ENCODE measurements at places on chromosomes 1 and 21.

GRCh38 chr21:17930093-17930492 lies 110.9 kb upstream of the C21orf91 start:
- DNase-seq = no peak

- DNase-seq = no peak
These were observed 580 bp downstream of the DVL1 start for GRCh38 chr1:1348420-1349255.

- DNase-seq = no peak
These were observed 37.4 kb downstream of the PRDM2 start for GRCh38 chr1:13737398-13737797.

DNA sequence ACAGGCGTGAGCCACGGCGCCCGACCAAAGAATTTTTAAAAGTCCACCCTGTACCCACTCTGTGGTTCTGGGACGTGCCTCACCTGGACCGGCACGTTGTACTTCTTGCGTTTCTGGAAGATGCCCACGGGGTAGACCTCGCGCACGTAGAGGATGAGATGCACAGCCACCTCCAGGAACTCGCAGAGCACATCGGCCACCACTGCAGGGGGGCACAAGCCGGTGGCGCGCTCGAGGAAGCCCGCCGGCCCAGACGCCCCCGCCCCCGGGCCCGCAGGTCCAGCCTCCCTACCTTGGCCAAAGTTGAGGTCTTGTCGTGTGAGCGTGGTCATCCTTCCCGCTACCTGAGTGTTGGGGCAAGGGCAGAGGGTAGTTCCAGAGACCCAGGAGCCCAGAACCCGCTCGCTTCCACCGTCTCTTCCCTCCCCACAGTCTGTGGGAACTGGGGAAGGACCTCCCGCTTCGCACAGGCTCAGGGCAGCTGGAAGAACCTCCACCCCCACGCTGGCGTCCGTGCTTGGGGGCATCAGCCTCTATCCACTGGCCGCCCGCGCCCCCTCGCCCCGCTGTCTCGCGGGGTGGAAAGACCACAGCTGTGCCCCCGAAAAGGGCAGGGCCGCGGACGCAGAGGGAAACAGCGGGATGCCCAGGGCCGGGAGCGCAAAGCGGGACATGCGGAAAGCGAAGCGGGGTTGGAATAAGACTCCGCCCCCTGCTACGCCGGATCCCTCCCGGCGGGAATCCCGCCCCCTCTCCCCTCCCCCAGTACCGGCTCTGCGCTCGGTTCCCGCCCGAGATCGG lies 478 bp downstream of the MAD2L2 start:
- no peak for DNase-seq

DNA sequence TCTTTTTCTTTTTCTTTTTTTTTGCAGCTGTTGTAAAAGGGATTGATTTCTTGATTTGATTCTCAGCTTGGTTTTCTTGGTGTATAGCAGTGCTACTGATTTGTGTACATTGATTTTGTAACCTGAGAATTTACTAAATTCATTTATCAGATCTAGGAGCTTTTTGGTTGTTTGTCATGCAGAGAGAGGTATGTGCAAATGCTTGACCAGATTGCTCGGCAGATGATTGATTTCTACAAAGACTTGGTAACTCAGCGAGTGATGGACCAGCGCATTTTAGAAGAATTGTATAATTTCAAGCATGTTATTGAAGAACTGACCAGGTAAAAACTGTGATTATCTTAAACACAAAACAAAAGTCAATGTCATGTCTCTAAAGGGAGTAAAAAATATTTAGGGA lies 27.9 kb downstream of the AXDND1 start:
- no peak for DNase-seq

DNA sequence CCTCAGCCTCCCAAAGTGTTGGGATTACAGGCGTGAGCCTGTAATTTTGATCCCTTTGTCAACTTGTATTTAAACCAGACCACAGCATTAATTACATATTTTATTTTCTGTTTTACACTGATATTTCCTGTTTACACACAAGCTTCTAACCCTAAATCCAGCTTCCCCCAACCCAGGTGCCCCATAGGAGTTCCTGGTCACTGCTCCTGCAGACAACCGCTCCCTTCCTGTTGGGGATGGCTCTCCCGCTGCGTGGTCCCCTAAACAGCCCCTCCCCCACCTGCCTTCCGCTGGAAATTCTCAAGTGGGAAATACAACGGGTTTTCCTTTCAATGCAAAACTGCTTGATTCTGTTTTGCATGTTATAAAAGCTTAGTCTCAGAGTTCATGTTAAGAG lies 3.7 kb downstream of the CSTB start:
- DNase-seq = no peak

DNA sequence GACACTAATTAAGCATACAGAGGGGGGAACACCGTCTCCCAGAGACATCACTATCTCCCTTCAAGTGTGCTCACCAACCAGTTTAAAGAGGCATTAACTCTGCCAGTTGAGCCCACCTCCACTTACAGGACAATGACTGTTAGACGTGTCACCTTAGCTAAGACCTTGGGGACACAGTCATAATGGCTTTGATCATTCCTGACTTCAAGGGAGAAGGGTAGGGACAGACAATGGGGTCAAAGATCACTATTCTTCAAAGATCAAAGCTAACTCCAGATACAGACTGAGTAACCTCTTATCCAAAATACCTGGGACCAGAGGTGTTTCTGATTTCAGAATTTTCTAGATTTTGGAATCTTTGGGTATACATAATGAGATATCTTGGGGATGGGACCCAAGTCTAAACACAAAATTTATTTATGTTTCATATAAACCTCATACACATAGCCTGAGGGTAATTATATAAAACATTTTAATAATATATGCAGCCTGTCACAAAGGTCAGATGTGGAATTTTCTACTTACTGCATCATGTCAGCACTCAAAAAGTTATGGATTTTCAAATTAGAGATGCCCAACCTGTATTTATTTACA lies 246.1 kb downstream of the SLC45A1 start:
- no peak for DNase-seq

- DNase-seq = no peak
These were observed 94.5 kb downstream of the FNBP1L start for GRCh38 chr1:93542398-93542797.

- DNase-seq = no peak
These were observed 7.8 kb downstream of the ERI3 start for GRCh38 chr1:44347280-44347679.

DNA sequence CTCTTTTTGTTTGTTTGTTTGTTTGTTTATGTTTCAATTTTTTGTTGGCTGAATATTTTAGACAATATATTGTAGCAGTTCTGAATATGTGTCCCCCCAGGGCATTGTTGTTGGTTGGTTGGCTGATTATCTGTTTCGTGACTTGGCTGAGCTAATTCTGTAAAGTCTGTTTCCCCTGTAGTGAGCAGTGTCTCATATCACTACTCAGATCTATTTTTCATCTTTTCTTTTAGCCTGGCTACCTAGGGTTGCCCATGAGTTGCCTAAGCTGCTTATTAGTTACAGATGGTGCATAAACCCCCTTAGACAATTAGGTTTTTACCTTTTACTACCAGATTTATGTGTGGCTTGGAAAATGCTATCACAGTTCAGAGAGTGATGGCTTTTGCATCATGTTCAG lies 32.3 kb downstream of the CFAP57 start:
- DNase-seq = no peak

DNA sequence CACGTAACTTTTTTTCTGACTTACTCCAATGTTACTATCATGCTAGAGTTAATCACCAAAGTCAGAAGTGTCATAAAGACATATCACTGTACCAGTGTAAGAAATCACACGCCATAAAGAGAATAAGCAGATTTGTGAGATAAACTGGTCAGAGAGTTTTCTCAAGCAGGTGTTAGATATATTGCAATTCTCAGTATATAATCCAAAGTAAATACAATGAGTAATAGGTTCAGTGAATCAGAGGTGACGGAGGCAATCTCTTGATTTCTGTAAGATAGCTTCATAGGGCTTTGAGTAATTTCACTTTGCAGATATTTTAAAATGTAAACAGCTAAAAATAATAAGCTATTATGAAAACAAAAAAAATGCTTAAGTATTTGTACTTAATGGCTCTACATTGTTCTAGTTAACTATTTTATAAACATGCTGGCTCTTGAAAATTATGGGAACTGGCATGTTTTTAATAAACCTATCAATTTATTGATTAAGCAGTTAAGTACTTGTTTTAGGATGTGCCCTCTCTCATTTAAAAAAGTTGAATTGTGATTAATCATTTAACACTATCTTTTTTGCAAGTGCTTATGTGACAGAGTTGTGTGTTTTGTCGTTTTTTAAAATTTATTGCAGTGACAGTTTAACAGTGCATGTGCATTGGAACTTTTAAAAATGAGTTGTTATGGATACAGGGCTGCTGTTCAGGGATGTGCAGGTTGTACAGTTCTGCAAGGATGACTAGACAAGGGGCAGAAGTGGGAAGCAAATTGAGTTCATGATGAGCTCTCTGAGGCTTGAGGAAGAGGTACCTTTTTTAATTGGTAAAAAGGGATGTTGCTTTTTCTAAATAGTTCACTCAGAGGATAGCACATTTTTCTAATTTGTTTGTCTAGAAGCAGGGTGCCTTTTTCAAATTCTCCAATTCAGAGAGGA lies 119.1 kb downstream of the USP25 start:
- DNase-seq = peak; percentile 14

GRCh38 chr1:241592273-241592958 lies 47.8 kb downstream of the CHML start:
- DNase-seq = no peak

DNA sequence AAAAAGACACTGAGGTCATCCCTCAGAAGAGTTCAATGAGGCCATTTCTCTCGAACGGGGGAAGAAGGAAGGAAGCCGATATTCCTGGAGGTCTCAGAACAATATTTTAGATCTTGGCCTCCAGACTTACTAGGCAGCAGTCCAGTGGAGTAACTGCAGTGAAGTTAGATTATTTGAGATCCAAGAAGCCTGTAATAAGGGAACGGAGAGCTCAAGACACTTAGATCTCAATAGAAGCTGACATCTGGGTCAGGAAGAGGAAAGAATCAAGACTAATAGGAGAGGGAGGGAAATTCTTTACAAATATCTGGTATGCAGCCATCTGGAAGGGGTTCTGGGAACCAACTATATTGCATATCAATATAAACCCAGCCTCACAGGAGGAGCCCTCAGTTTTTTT lies 13.6 kb upstream of the ENAH start:
- DNase-seq = no peak

DNA sequence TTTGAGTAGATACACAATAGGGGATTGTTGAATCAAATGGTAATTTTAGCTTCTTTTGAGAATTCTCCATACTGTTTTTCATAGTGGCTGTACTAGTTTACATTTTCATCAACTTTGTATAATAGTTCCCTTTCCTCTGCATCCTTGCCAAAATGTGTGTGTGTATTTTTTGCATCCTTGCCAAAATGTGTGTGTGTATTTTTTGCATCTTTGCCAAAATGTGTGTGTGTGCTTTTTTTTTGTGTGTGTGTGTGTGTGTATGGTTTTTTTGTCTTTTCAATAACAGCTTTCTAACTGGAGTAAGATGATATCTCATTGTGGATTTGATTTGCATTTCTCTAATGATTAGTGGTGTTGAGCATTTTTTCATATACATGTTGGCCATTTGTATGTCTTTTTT lies 105.4 kb downstream of the ATP6V1G3 start:
- DNase-seq = no peak

- DNase-seq = no peak
These were observed at the start of gene RIPPLY3 for GRCh38 chr21:37006486-37007291. Gene RIPPLY3 (plus strand): TSS chr21:37006702. CDS start chr21:37006773, 71 bp downstream.

DNA sequence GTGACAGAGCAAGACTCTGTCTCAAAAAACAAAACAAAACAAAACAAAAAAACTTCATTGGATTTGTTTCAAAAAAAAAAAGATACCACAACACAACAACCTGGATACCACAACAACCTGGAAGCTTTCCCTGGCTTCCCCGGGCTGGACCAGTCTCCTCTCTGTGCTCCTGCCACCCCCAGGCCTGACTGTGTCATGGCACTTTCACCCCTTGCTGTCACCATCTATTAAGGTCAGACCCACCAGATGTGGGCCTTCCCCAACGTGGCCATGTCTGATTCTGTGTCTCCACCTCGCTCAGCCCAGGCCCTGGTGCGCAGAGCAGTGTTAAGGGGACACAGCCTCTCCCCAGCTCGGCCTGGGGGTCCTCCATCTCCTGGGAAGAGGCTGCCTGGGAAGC lies 28.3 kb upstream of the ACOT11 start:
- no peak for DNase-seq

DNA sequence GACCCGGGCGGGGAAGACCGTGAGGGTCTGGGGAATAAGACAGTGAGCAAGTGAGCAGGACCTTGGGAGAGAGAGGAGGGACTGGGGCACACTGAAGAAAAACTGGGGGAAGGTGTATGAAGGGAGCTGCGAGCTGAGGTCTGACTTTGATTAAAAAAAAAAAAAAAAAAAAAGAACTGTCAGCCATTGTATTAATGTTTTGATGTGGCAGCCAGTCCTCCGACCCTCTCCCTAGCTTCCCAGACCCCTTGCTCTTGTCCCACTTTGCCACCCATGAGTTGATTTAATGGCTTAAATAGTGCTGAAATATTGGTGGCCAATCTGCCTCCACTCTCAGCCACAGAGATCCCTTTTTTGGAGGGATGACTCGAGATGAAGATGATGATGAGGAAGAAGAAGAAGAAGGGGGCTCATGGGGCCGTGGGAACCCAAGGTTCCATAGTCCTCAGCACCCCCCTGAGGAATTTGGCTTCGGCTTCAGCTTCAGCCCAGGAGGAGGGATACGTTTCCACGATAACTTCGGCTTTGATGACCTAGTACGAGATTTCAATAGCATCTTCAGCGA lies 652 bp downstream of the HAX1 start:
- DNase-seq = no peak

DNA sequence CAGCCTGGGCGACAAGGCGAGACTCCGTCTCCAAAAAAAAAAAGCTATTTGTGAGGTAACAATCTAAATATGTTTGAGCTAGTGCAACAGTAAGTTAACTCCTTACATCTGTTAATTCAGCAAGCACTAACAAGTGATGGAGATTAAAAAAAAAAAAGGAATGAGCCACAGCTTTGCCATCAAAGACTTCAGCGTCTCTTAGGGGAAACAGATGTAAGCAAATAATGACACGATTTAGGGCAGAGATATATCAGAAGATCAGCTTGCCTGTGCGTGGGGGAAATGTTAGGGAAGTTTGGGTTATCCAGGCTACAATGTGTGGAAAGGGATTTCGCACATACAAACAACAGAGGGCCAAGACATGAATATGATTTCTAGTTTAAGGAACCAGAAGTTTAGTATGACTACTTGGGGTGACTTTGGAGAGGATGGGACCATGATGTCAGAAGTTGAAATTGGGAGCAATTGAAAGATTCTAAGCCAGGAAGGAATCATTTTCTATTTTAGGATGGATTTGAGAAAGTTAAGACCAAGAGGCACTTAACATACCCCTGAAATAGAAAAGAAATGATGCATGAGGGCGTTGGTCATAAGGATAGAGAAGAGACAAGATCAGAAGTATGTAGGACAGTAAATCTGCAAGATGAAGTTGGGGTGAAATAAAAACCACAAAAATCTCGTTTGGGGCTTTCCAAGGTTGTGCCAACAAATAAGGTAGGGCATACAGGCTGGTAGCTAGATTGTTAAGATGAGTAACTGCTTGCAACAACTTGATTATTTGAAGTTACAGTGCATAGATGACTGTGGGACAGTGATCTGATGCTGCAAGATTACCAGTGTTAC lies 2.4 kb upstream of the BRWD1 start:
- DNase-seq = no peak
